Naive thymus-derived CD8-positive, alpha-beta T cell (primary cell): ENCODE measurements at places on chromosomes 1 and 21. TPM values are rescaled to one million over a fixed set of nuclear protein-coding genes. Genes with fewer than 3 reads are reported as not detected.

- H3K36me3 ChIP-seq: no peaks in the 10 kb centered on the region
- H3K27ac ChIP-seq: peak overlapping the region; percentile 74
- H3K4me1 ChIP-seq: peaks cover 68% of the 10 kb centered on the region
- no peak for DNase-seq
- peaks cover 6% of the 10 kb centered on the region for H3K27me3 ChIP-seq
- H3K4me3 ChIP-seq: peak overlapping the region; percentile 82
Observed at GRCh38 chr1:54475946-54476516, 69.8 kb upstream of the SSBP3 start.

GRCh38 chr1:214228976-214229375 is 52.0 kb upstream of the SMYD2 start:
- no peak for DNase-seq
- no peak overlapping the region for H3K4me3 ChIP-seq
- H3K27ac ChIP-seq: no peak overlapping the region
- H3K4me1 ChIP-seq: no peaks in the 10 kb centered on the region
- no peaks in the 10 kb centered on the region for H3K36me3 ChIP-seq
- peaks cover 9% of the 10 kb centered on the region for H3K27me3 ChIP-seq

- H3K27me3 ChIP-seq: peaks cover 8% of the 10 kb centered on the region
- no peak overlapping the region for H3K4me3 ChIP-seq
- no peak for DNase-seq
- no peak overlapping the region for H3K27ac ChIP-seq
Observed at GRCh38 chr1:5798151-5798730, 194.0 kb downstream of the NPHP4 start.

DNA sequence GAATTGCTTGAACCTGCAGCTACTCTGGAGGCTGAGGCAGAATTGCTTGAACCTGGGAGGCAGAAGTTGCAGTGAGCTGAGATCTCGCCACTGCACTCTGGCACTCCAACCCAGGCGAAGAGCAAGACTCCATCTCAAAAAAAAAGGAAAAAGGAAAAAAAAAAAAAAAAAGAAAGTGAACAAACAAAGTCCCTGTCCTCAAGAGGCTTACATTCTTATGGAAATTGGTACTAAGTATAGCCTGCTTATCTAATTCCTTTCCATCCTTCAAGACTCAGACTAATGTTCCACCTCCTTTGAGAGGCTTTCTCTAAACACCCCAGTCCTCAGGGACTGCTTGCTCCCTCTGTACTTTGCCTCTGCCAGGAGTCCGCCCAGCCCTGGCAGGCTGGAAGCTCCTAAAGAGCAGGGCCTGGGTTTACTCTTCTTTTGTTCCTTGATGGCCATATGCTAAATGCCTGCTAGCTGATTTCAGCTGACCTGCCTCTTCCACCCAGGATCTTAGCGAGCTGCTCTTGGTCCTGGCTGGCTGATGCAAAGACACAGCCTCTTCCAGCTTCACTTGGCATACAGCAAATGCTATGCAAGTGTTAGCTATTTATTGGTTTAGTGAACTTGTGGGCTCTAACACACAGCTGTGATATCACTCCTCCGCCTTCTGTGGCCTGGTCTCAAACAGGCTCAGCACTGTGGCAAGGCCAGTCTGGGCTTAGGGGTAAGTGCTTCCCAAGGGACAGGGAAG is 9.8 kb downstream of the SLC9A1 start:
- H3K36me3 ChIP-seq: peaks cover 6% of the 10 kb centered on the region
- peaks cover 68% of the 10 kb centered on the region for H3K4me1 ChIP-seq
- peak overlapping the region; percentile 53 for H3K27ac ChIP-seq
- H3K4me3 ChIP-seq: no peak overlapping the region
- H3K27me3 ChIP-seq: no peaks in the 10 kb centered on the region
- DNase-seq: no peak

GRCh38 chr1:214637722-214638458 is 34.9 kb downstream of the CENPF start:
- H3K27ac ChIP-seq: peak overlapping the region; percentile 81
- H3K4me1 ChIP-seq: no peaks in the 10 kb centered on the region
- no peaks in the 10 kb centered on the region for H3K36me3 ChIP-seq
- H3K27me3 ChIP-seq: no peaks in the 10 kb centered on the region

GRCh38 chr1:216425577-216425976 is 2.3 kb upstream of the USH2A start:
- no peaks in the 10 kb centered on the region for H3K27me3 ChIP-seq
- H3K4me3 ChIP-seq: no peak overlapping the region
- no peaks in the 10 kb centered on the region for H3K4me1 ChIP-seq
- H3K36me3 ChIP-seq: no peaks in the 10 kb centered on the region
- no peak overlapping the region for H3K27ac ChIP-seq

PRMT6 gene
- total RNA-seq: 23.5 TPM

TPTE gene
- total RNA-seq: not detected

VANGL1 gene
- 0.55 TPM for total RNA-seq

SPRR2B gene
- total RNA-seq: not detected
